ENCODE measurements at places on chromosomes 6 and 20. TPM values are rescaled to one million over a fixed set of nuclear protein-coding genes. Genes with fewer than 3 reads are reported as not detected.

GRCh38 chr20:37922016-37922415 is 19.1 kb downstream of the VSTM2L start:
- H3K27ac ChIP-seq, result no peak overlapping the region
- DNase-seq, result no peak
- H3K4me1 ChIP-seq, result no peaks in the 10 kb centered on the region
- H3K36me3 ChIP-seq, result no peaks in the 10 kb centered on the region
- H3K4me3 ChIP-seq, result no peak overlapping the region
- no peaks in the 10 kb centered on the region for H3K27me3 ChIP-seq

- H3K27me3 ChIP-seq, result no peaks in the 10 kb centered on the region
- no peak for DNase-seq
- H3K27ac ChIP-seq, result no peak overlapping the region
Observed at GRCh38 chr6:87572883-87573282, 16.9 kb downstream of the RARS2 start.

- peaks cover 47% of the 10 kb centered on the region for H3K27me3 ChIP-seq
- peak overlapping the region; percentile 93 for H3K4me3 ChIP-seq
- DNase-seq, result no peak
Observed at GRCh38 chr6:98833307-98834059, 891 bp upstream of the POU3F2 start.

GRCh38 chr6:162653808-162654207 is 73.8 kb downstream of the PRKN start:
- H3K4me1 ChIP-seq, result no peaks in the 10 kb centered on the region
- no peaks in the 10 kb centered on the region for H3K27me3 ChIP-seq
- no peak overlapping the region for H3K27ac ChIP-seq
- DNase-seq, result no peak
- no peaks in the 10 kb centered on the region for H3K36me3 ChIP-seq
- H3K4me3 ChIP-seq, result no peak overlapping the region

GRCh38 chr20:40892642-40893041 is 136.0 kb upstream of the TOP1 start:
- H3K36me3 ChIP-seq, result no peaks in the 10 kb centered on the region
- H3K27ac ChIP-seq, result no peak overlapping the region
- no peaks in the 10 kb centered on the region for H3K27me3 ChIP-seq
- no peak overlapping the region for H3K4me3 ChIP-seq

HCK gene
- total RNA-seq, result 38.1 TPM

DNA sequence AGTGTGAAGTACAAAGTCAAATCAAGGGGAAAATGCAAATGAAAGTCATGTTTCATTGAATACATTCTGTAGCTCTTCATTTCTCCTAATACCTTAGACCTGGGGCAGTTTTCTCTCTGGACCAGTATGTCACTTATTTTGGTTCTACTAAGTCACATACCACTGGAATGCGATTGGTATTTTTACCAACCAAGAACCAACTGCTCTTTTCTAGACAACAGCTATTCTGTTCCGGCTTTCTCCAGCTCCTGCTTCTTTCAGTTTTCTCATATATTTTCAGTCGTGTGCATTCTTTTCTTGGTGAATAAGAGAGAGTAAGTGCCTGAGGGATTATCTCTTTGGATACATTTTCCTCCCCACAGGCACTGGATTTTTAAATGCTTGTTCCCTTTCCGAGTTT is 39.2 kb upstream of the SPACA1 start:
- H3K4me3 ChIP-seq, result no peak overlapping the region
- no peak for DNase-seq
- no peaks in the 10 kb centered on the region for H3K36me3 ChIP-seq
- H3K27ac ChIP-seq, result no peak overlapping the region

- H3K27ac ChIP-seq, result no peak overlapping the region
- H3K4me1 ChIP-seq, result no peaks in the 10 kb centered on the region
- DNase-seq, result no peak
- no peak overlapping the region for H3K4me3 ChIP-seq
- no peaks in the 10 kb centered on the region for H3K27me3 ChIP-seq
Observed at GRCh38 chr20:39278230-39278788, 316.2 kb downstream of the DHX35 start.

DDX43 gene
- 7.0 TPM for total RNA-seq

DNA sequence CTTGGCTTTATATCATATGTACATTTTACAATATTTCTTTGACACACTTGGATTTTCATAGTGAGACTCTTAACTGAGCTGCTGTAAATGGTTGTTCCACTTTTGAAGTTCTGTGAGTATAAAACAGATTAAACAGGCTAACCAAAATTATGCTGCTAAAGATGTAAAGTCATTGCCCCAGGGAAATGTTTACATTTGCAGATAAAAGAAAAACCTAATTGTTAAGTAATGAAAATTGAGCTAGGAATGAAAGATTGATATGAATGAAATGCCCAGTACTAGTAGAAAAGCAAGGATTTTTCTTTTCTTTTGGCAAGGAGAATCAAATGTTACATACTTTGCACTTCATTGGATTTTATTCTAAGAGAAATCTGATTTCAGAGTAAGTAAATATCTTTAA is 159.4 kb downstream of the IMPG1 start:
- H3K27me3 ChIP-seq, result no peaks in the 10 kb centered on the region
- DNase-seq, result no peak
- no peak overlapping the region for H3K27ac ChIP-seq
- no peaks in the 10 kb centered on the region for H3K36me3 ChIP-seq

- no peaks in the 10 kb centered on the region for H3K27me3 ChIP-seq
- no peak overlapping the region for H3K27ac ChIP-seq
- DNase-seq, result no peak
- H3K4me3 ChIP-seq, result no peak overlapping the region
Observed at GRCh38 chr20:60302875-60303274, 344.7 kb downstream of the CDH26 start.

GRCh38 chr20:19022791-19023448 is 189.5 kb upstream of the SLC24A3 start:
- H3K27me3 ChIP-seq, result no peaks in the 10 kb centered on the region
- H3K36me3 ChIP-seq, result no peaks in the 10 kb centered on the region
- no peak overlapping the region for H3K4me3 ChIP-seq
- no peak overlapping the region for H3K27ac ChIP-seq
- no peak for DNase-seq

GRCh38 chr20:7358670-7359069 is 581.6 kb downstream of the HAO1 start:
- H3K4me3 ChIP-seq, result no peak overlapping the region
- DNase-seq, result no peak
- H3K27ac ChIP-seq, result no peak overlapping the region
- H3K27me3 ChIP-seq, result no peaks in the 10 kb centered on the region

BPHL gene
- total RNA-seq, result 4.2 TPM

GRCh38 chr6:158962371-158962770 is 37.6 kb downstream of the RSPH3 start:
- H3K4me1 ChIP-seq, result no peaks in the 10 kb centered on the region
- no peak overlapping the region for H3K27ac ChIP-seq

KCNK15 gene
- 60.0 TPM for total RNA-seq

DNA sequence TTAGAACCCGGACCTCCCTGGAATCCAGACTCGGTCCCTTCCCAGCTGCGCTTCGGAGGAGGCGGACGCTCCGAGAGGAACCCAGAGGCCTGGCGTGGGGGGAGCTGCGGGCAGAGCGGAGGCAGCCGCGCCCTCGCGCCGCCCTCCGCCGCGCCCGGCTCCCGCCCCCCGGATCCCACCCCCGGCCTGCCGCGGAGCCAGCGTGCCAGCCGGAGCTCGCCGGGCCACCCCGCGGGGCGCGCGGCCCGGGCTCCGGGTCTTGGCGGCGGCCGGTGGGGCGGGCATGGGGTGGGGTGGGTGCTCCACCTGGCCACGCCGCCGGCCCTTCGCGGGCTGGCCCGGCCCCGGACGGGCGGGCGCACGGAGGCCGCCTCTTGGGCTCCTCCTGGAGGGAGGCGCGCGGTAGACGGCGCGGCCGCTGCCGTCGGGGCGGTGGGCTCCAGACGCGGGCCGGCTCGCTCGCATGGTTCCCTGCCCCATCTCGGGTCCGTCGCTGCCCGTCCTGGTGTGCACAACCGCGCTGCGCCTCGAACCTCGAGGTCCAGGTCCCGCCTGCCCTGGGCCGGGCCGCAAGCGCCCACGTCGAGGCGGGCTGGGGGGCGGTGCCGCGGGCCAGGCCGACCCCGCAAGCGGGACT is 592 bp upstream of the CDYL start:
- peak overlapping the region; percentile 63 for H3K27ac ChIP-seq
- no peaks in the 10 kb centered on the region for H3K36me3 ChIP-seq
- peaks cover 30% of the 10 kb centered on the region for H3K4me1 ChIP-seq
- DNase-seq, result no peak
- H3K27me3 ChIP-seq, result no peaks in the 10 kb centered on the region

PRDM13 gene
- not detected for total RNA-seq

- no peak overlapping the region for H3K4me3 ChIP-seq
- no peak for DNase-seq
- H3K27me3 ChIP-seq, result no peaks in the 10 kb centered on the region
- no peak overlapping the region for H3K27ac ChIP-seq
- no peaks in the 10 kb centered on the region for H3K36me3 ChIP-seq
Observed at GRCh38 chr6:34276881-34277762, 28.3 kb upstream of the SMIM29 start.

DNA sequence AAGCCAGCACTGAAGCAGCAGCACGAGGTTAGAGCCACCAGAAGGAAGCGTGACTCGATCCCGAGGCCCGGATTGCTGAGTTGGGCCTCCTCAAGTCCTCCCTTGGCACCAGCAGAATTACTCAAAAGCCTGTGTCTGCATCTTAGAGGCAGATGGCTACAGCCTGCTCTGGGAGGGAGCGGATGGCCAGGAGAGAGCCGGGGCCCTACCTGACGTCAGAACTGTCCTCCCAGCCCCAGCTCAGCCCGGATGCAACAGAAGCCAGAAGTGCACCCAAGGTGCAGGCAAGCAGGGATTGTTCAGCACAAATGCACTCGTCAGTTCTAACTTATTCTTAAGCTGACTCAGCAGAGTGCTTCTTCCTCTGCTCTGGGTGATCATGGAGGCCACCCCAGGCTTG is 155.5 kb upstream of the RPS6KA2 start:
- H3K27ac ChIP-seq, result no peak overlapping the region
- no peak for DNase-seq
- H3K36me3 ChIP-seq, result no peaks in the 10 kb centered on the region
- no peaks in the 10 kb centered on the region for H3K4me1 ChIP-seq
- no peaks in the 10 kb centered on the region for H3K27me3 ChIP-seq

RBM39 gene
- total RNA-seq, result 232 TPM

GRCh38 chr6:135170238-135170637 is 10.9 kb upstream of the MYB start:
- no peaks in the 10 kb centered on the region for H3K36me3 ChIP-seq
- no peaks in the 10 kb centered on the region for H3K4me1 ChIP-seq
- H3K27ac ChIP-seq, result no peak overlapping the region
- DNase-seq, result no peak

DNA sequence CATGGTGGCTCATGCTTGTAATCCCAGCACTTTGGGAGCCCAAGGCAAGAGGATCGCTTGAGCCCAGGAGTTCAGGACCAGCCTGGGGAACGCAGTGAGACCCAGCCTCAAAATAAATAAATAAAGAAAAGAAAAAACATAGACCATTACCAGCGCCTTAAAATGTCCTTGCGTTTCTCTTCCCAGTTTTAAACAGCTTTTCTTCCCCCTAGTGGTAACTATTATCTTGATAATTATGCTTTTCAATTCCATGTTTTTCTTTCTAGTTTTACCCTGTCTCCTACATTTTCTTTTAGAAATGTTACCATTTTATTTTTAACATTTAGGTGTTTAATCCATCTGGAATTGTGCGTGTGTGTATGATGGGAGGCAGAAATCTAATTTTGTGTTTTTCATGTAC is 24.4 kb downstream of the DNAH8 start:
- no peak for DNase-seq
- no peaks in the 10 kb centered on the region for H3K27me3 ChIP-seq
- no peak overlapping the region for H3K4me3 ChIP-seq
- H3K36me3 ChIP-seq, result no peaks in the 10 kb centered on the region

DEF6 gene
- 7.6 TPM for total RNA-seq

- H3K27me3 ChIP-seq, result no peaks in the 10 kb centered on the region
- no peak overlapping the region for H3K4me3 ChIP-seq
- no peaks in the 10 kb centered on the region for H3K4me1 ChIP-seq
- DNase-seq, result no peak
- no peak overlapping the region for H3K27ac ChIP-seq
Observed at GRCh38 chr6:43865932-43866645, 96.1 kb downstream of the VEGFA start.

ARHGAP40 gene
- not detected for total RNA-seq

GRCh38 chr6:110784610-110784979 is 30.7 kb downstream of the CDK19 start:
- no peaks in the 10 kb centered on the region for H3K27me3 ChIP-seq
- no peak for DNase-seq
- no peak overlapping the region for H3K27ac ChIP-seq
- H3K4me3 ChIP-seq, result no peak overlapping the region

ZFP64 gene
- 11.5 TPM for total RNA-seq

DNA sequence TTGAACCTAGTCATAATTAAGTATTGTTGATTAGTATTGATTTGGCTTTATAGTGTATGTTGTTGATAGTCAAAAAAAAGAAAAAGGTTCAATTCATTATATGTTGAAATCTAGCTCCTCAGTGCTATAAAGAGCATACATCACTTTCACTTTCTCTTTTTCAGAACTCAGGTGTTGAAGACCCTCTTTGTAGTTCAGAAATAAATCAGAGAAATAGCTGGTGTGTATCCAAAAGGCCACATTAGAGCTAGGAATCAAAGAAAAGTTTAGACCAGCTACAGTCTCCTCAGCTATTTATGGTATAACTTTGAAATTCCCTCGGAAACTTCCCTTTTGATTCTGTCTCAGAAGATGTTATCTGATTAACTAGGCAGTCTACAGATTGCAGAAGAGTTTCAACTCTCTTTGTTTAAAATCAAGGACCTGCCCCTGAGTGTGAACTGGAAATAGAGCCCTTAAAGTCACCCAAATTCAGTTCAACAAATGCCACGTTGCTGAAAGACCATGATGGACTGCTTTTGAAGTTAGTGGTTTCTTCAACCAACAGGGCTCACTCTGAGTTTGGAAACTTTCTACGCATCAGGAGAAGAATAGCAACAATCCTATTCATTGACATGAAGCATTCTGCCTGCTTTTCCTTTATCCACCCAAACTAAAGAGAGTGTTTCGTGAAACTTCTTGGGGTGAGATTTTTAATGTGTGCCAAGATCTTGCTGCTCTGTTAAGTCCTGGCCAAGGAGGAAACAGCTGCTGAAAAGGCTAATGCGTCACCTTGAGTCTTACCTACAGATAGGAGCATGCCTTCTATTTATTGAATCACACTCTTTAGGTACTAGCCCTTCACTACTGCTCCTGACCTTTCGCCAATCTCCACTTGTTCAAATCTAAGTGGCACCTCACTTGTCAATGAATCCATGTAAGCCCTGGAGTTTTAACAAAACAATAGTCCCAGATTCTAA is 111.7 kb downstream of the TNFRSF21 start:
- H3K27me3 ChIP-seq, result no peaks in the 10 kb centered on the region
- H3K4me3 ChIP-seq, result no peak overlapping the region
- H3K27ac ChIP-seq, result no peak overlapping the region
- no peak for DNase-seq
- H3K4me1 ChIP-seq, result no peaks in the 10 kb centered on the region
- no peaks in the 10 kb centered on the region for H3K36me3 ChIP-seq
